ENCODE measurements at places on chromosomes 3 and 15.

GRCh38 chr15:67033012-67033411, 32.4 kb upstream of the SMAD3 start:
- no peak for DNase-seq

DNA sequence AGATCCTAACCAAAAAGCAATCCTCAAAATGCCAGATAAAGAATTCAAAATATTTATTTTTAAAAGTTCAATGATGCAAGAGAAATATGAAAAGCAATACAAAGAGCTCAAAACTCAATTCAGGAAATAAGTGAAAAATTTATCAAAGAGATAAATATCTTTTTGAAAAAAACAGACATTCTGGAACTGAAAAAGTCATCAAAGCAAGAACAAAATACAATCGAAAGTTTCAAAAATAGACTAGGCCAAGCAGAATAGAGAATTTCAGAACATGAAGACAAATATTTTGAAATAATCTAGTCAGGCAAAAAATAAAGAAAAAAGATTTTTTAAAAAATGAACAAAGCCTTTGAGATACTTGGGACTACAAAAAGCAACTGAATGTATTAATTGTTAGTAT, 83.4 kb upstream of the STT3B start:
- DNase-seq, result no peak

DNA sequence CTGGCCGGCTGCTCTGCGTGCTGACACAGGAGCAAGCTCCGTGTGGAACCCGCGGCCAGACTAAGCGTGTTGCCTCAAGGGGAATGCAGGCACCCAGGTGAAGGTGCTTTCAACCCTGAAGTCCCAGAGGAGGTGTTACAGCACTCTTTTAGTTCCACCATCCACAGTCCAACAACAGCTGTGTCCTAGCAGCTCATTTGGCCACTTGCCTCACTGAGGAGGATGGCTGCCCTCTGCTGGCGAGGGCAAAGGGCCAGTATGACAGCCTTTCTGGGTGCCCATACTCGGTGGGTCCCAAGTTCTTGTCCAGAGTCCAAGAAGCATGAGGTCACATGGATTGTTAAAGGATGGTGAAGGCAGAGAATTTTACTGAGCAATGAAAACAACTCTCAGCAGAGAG, 87.8 kb downstream of the C3orf85 start:
- DNase-seq, result no peak

- DNase-seq, result no peak
Observed at GRCh38 chr15:85762756-85763127, 32.0 kb downstream of the KLHL25 start.

GRCh38 chr15:65305150-65305758, 777 bp downstream of the RNU5B-1 start:
- DNase-seq, result no peak

GRCh38 chr3:127454968-127455367, 135.6 kb downstream of the TPRA1 start:
- no peak for DNase-seq

GRCh38 chr3:12351145-12351544, 62.3 kb downstream of the PPARG start:
- DNase-seq, result no peak

GRCh38 chr15:66071921-66072295, 181.6 kb downstream of the MEGF11 start:
- DNase-seq, result no peak

DNA sequence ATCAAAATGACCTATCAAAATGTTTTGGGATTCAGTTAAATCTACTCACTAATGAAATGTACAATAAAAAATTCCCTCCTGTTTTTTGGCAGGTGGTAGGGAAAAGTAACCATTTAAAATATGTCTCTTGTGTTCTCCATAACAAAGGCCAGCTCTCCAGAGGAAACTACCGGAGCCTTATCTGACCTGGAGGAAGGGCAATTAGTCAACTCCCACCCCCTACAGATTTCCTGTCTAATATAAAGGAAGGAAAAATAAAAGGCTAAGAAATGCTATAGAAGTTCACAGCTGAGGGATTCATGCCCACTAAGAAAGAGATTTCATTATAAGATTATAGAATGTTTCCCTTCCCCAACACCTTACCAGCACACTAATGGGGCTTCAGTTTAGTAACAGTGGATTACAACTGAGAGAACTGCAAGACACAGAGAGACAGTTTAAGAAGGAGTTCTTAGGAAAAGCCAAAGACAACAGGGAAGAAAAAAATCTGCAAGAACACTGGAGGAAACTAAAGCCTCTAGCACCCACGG, 376.5 kb upstream of the KCNMB2 start:
- no peak for DNase-seq

- no peak for DNase-seq
Observed at GRCh38 chr3:4758249-4758860, 220.9 kb upstream of the BHLHE40 start.

Measured in SHP77 treated with DMSO at 0.1 percent for 48 hours (cell line).